ENCODE measurements at places on chromosomes 5 and 9.

DNA sequence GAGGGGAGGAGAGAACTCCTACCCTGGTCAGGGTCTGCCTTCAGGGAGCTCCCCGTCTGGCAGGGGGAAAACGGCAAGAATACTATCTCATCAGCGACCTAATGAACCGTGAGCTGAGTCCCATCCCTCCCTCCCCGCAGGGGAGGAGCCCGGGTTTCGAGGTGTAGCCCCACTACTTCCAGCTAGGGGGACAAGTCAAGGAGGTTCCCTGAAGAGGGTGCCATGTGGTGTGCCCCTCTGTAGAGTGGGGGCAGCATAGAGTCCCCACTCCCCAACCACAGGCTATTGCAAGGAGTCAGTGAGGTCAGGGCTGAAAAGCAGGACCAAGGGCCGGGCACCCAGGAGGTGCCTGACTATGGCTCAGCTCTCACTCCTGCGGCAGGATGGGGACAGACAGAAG, 50.9 kb upstream of the RXRA start:
- no peak for DNase-seq

GRCh38 chr5:110809006-110809405, 70.2 kb downstream of the SLC25A46 start:
- no peak for DNase-seq

DNA sequence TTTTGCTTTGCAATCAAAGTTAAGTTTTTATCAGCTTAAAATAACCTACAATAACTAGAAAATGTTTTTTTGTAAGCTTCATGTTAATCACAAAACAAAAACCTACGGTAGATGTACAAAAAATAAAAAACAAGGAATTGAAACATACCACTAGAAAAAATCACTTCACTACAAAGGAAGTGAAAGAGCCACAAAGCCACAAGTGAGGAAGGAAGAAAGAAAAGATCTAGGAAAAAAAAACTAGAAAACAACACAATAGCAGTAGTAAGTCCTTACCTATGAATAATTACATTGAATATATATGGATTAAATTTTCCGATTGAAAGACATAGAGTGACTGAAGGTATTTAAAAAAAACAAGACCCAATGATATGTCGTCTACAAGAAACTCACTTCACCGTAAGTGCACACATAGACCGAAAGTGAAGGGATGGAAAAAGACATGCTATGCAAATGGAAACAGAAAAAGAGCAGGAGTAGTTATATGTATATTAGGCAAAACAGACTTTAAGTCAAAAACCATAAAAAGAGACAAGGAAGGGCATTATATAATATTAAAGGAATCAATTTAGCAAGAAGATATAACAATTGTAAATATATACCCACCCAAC, 13.4 kb upstream of the ZDHHC21 start:
- no peak for DNase-seq

DNA sequence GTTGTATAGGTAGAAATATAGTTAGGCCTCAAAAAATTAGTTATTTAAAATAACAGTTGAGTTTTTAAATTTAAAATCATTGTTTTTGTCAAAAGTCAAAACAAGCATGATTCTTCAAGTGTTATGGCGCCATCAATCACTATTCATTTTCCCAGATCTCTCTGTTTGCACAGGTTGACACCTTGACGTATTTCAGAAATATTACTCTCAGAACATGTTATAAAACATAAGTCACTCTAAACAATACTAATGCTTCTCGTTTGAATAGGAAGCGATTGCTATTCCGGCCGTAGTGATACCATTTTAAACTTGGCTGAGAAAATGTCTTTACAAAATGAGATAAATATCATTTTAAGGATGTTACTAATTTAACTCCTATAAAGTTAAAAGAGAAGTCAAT, 126.1 kb upstream of the VCAN start:
- no peak for DNase-seq

- DNase-seq: no peak
These were observed 603 bp downstream of the DENND1A start for GRCh38 chr9:123929177-123929869.

DNA sequence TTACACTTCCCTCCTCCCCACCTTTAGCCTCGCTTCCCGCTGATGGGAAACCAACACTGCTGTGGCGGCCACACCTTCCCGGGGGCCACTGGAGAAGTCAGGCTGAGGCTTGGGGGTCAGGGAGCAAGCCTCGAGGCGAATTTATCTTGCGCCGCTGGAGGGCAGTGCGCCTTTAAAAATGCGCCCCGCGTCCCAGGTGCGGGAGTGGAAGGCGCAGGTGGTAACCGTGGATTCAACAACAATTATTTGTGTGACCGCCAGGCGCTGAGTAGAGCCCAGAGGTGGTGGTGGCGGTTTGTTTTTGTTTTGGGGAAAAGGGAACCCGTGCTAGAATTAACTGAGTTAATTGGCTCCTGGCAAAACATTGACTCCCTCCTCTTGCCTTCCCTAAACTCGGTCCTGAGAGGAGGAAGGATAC, 1.1 kb downstream of the CFAP77 start:
- DNase-seq: no peak

GRCh38 chr5:34012791-34013190, 4.9 kb upstream of the AMACR start:
- DNase-seq: peak; percentile 59

DNA sequence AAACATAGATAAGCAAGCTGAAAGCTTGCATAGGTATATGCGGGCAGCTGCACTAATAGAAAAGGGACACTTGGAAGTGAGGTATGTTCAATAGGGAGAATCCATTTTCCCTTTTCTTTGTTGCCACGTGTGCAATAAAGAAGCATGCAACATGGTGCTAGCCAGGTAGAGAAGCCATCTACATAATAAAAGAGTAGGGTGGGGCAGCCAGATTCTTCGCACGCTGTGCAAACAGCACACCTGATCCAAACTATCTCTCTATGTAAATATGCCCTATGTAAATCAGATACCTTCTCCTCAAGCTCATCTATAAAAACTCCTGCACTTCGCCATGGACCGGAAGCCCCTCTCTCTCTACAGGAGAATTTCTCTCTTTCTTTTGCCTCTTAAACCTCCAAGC, 91.9 kb upstream of the C9orf72 start:
- no peak for DNase-seq

GRCh38 chr5:168153263-168153875, 138.1 kb upstream of the WWC1 start:
- DNase-seq: no peak

GRCh38 chr5:13027874-13028273, 916.6 kb downstream of the DNAH5 start:
- no peak for DNase-seq

DNA sequence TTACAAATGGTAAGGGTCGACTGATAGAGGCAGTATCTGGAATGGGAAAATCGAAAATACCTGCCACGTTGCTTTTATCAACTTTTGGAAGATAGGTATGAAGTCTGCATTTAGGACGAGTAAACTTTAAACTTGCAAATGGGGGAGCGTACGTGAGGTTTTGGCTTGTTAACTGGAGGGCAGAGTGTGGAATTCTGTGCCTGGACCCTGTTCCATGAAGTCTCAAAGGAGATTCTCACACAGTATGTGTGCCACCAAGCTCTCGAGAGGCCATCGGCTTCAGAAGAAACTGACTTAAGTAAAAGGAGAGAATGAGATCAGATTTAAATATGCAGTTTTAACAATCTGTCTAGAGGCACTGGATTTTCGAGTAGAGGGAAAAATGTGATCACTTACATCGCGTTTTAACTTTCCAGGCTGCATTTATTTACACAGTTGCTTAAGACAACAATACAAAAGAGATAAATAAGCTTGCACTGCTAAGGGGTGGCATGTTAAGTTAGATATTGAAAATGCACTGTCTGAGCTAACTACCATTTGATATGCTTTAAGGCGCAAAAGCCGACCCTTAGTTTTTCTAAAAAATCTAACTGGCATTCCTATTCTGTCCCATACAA, 401.6 kb downstream of the EBF1 start:
- no peak for DNase-seq

- DNase-seq: no peak
These were observed 719 bp downstream of the MIGA2 start for GRCh38 chr9:129036923-129037766.

- peak; percentile 67 for DNase-seq
These were observed 160.7 kb downstream of the PAX5 start for GRCh38 chr9:36873247-36873875.

GRCh38 chr5:35478856-35479682, 138.6 kb upstream of the SPEF2 start:
- no peak for DNase-seq

DNA sequence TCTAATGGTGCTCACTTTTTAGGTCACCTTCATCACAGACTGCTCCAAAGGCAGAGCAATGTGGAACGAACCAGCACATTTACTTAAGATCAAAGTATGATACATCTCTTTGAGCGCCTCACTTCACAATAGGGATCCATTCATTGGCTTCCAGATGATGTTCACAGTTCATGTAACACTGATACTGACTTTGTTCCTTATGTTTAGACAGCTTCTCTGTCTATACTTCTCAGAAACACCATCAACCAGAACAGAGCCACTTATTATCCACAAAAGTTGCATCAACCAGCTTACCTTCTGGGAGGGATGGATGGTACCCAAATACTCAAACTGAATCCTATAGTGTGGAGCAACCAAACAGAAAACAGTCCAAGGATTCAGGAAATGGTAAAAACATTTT, 4.6 kb downstream of the PTAR1 start:
- DNase-seq: no peak

DNA sequence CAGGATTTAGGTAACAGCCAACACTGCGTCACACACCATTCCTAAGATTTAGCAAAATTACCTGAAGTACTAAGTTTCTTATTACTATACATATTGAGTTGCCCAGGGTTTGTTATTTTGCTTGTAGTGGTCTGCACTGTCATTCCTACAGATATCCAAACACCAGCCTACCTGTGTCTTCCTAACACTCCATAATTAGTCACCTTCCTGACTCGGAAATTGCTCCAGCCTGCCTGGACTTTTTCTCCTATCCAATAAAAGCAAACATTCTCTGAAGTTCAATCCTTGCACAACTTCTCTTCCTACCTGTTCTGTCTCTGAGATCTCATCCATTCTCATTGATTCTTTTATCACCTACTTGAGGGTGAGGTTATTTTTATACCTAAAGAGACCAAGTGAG, 243.9 kb downstream of the NR2F1-AS1 start:
- DNase-seq: no peak

GRCh38 chr9:113687680-113688371, 188.3 kb upstream of the ZNF618 start:
- DNase-seq: peak; percentile 48

DNA sequence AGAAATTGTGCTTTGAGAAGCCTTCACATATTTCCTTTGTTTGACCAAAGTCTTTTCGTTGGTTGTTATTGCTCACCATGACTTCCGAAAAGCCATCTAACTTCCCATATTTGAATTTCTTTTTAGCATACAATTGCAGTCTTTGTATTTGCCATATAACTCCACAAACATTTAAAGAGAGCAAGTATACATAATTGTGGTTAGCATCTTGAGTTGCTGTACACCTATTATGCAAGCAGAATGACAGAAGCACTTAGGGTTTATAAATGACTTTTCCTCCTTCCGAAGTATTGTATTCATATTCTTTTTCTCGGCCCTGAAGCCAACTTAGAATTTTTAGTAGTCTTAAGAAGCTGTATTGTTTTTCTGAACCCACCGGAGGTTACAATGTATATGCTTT, 250.4 kb downstream of the RFK start:
- no peak for DNase-seq

- no peak for DNase-seq
These were observed 1.4 kb downstream of the PLEKHG4B start for GRCh38 chr5:93221-93980.

DNA sequence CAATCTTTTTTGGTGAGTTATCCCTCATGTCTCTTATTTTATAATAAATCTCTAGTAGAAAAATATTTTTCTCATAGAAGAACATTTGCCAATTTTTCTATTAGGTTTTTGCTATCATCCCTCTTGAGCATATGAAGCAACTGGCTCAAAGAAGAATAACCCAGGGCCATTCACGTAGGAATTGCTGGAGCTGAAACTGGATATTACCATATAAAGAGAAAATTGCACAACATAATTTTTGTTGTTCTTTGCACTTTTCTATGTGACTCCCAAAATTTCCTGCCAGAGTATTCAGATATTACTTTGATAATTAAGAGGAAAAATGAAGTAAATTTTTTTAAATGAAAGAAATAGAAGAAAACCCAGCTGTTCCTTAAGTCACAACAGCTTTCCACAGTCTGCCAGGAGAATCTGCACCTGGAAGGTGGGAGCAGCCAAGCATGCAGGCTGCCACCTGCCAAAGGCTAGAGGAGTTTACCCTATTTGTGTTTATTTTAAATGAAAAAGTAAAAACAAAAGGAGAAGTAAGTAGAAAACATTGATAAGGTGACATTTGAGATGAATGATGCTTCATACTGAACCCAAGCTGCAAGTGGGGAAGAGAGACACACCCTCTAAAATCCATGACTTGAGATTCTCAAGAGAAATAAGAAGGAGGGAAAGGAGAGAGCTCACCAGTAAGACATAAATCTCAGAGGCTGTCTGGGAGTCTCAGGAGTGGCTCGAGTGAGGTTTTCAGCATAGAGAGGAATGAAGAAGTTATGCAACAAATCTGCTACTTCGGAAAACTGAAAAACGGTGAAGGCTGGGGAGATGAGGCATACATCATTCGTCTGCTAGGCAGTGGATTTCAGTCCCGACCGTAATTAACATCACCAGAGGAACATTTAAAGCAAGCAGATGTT, 31.5 kb upstream of the FREM1 start:
- no peak for DNase-seq

DNA sequence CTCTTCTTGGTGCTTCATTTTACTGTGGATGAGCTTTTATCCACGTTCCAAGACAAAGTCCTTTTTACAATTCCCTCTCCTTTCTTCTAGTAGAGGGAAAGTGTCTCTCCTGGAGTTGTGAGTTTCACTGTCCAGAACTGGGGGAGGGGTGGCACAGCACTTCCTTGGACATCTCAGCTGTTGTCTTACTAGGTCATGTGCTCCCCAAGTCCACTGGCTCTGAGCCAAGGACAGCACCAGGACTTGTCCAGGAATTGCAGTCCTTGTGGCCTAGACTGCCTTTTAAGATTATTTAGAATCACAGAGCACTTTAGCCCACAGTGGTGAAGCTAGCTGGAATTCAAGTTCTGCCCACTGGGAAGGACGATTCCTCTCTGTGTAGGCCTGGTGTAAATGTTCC, 700.2 kb upstream of the PTPRD start:
- peak; percentile 41 for DNase-seq

- DNase-seq: no peak
These were observed 83.6 kb downstream of the SMC2 start for GRCh38 chr9:104177676-104178075.

DNA sequence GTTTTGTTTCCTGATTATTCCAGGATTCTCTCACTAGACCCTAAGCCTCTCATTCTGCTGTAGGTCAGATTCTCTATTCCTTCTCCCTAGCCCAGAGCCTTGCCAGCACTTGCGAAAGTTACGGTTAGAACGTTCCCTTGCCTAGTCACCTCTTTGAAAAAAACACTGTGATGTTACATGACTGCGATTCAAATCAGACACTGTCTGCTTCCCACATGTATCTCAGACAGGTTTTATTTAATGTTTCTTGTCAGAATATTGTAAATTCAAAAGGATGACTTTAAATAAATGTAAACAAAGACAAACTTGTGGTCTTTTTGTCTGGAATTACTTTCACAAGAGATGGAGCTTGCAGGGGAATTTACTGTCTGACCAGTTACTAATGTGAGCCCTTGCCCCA, 116.5 kb upstream of the OTULINL start:
- DNase-seq: no peak

GRCh38 chr9:5949103-5949699, 58.5 kb downstream of the MLANA start:
- DNase-seq: no peak

GRCh38 chr9:98031935-98032334, 24.6 kb upstream of the NANS start:
- no peak for DNase-seq
